Left ventricle myocardium inferior (tissue), 1 donor: ENCODE measurements at places on chromosomes 7 and 10.

DNA sequence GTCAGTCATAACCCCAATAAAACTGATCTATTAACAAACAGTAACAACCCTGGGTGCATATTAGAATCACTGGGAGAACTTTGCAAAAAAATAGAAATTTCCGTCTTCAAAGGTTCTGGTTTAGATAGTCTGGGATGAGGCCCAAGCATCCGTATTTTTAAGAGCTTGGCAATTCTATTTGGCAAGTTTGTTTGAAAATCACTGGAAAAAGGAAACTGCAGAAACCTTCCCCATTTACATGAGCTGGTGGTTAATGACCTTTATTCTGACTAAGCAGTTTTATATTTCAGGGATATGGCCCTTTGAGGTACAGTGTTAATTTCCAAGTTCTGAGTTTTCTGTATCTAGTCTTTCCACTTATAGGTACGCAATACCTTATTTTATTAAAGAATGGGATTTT, 115.8 kb upstream of the PRR15 start:
- no peak for DNase-seq

GRCh38 chr10:124386186-124387077, 32.3 kb downstream of the OAT start:
- no peak for DNase-seq

DNA sequence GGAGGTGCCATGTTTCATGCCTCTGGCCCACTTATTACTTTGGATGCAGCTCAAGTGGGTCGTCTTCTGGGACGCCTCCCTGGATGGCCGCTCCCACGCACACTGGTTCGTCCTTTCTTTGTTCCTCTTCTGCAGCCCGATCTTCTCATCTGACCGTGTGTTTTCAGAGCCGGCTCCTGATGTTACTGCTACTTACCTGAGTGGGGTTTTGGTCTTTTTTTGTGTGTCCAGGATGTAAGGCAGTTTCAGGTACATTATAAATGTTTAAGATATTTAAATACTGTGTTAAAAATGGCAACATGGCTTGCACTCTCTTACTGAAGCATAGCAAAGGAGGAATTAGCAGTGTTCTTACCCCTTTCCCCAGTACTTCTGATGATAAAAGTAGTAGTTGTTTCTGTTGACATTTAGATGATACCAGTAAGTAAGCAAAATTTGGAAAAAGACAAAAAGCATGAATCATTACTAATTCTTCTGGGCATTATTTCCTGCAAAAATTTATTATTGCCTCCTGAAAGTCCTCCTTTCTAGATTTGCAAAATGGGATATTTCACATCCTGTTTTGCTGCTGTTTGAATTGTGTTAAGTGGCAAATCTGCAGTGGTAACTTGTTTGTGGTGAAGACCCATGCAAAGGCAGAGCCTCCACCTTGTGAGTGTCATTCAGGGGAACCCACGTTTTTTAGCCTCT, 59.4 kb downstream of the SHH start:
- DNase-seq = no peak

- peak; percentile 43 for DNase-seq
Observed at GRCh38 chr7:50792342-50793119, 9.8 kb upstream of the GRB10 start.

DNA sequence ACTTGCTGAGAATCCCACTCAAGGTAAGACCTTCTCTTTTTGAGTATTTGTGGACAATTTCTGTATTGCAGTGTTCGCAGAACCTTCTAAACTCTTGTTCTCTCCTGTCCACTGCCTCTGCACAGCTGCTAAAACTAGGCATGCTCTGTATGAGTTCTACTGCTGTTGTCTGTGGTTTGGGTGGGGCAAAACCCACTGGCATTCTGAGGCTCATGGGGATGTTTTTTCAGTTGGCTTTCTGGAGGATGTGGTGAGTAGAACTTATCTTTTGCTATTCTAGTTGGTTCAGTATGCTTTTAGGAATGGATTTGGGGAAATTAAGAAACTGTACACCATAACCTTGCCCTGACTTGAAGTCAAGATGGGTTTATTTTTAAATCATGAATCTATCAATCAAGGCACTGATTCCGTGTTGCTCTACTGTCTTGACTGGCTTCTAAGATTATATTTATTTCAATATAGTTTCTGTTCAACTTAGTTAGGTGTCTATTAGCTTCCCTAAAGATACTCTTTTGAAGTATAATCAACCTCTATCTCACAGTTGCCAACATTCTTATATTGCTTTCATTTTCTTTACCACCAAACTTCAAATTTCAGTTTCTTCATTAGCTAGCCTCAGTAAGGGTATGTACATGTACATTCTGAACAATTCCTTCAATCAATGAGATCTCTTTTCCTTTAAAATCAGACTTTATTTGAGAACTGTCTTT, 25.0 kb upstream of the C1GALT1 start:
- no peak for DNase-seq

DNA sequence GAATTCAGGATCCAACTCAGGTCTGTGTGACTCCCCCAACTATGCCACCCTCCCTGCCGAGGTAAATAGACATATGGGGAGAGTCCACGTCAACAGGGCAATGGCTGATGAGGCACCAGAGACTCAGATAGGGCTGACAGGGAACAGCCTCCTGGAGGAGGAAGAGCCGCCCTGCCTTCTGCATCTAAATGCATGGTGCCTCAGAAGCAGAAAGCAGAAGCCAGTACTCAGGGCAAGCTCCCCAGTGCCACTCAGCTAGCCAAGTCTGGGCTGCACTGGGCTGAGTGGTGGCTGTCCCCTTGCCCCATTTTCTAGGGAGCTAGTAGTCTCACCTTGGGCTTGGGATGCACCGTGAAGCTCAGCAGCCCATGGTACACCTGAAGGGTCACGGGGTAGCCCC, 11.0 kb downstream of the RRP12 start:
- no peak for DNase-seq

DNA sequence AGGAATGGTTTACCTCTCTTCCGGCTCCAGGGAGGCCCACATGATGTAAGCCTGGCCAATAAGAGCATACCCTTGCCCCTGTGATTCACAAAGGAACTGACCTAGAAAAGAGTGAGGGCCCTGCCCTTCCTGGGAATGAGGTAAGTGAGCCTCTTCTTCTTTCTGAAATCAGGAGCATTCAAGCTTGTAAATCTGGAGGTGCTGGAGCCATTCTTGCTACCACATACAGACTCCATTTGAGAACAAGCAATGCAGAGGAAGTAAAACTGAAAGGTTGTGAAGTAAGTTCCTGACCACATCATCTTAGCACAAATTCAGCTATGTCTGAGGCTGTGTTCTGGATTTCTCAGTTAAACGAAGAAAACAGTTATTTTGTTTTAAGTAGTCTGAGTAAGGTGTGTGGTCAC, 132.2 kb downstream of the CD36 start:
- no peak for DNase-seq

- DNase-seq = no peak
Observed at GRCh38 chr7:17126413-17127268, 171.8 kb upstream of the AHR start.
